ENCODE measurements at places on chromosomes 5 and 9. TPM values are rescaled to one million over a fixed set of nuclear protein-coding genes. Genes with fewer than 3 reads are reported as not detected.

DNA sequence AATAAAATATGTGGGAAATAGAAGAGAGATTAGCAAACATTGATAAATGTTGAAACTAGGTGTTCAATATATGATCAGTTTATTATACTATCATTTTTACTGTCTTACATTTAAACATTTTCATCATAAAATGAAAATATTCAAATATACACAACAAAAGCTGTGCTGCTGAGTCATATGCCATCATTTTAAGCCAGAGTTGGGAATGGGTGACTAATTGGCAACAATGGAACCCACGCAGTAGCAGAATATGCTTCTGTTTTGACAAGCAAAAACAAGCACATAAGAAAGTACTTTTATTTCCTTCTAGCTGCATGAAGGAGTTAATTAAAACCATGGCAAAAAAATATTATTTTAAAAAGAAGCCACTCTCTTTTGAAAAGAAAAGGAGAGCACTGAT is 340.0 kb upstream of the EDIL3 start:
- no peak for DNase-seq

DNA sequence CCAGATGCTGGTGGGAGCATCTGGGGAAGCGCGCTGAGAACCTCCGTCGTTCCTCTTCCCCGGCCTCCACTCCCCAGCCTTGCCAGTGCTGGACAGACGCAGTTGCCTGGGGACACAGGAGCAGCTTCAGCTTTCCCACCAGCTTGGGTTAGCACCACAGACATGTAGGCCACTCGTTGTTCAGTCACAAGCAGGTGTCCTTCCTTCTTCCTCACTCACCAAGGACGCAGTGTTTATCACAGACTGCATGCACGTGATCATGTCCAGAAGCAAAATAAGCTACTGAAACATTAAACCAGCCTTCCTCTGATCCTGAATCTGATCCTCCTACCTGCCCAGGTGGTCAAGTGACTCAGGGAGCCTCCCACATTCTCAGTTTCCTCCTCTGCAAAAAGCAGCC is 232.9 kb downstream of the SYK start:
- DNase-seq = no peak

DNA sequence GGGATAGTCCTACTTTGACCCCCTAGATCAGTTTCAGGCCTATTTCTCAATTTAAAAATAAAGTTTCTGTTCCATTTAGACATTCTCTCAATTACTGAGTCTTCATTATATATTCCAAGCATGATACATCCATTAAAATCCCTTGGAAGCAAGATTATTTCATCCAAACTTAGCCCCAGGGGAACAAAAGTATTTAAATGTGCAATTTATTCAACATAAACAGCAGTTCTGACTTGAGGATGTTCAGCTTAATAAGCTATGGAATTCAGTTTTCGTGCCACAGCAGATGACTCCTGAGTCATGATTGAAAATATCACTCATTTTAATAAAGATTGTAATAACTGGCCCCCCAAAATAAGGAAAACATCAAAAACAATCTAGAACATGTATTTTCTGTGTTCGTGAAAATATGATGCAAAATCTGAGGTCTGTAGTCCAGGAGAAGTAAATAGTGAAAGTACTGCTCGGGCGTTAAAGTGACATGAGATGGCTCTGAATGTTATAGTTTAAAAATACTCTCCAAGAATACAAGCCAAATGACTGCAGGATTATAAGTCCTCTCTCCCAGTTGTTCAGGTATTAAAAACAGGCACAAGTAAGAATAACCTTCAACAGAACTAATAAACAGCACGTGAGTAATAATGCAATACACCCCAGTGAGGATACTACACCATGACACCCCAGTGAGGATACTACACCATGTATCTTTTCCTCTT is 67.1 kb downstream of the RETREG1 start:
- no peak for DNase-seq

GRCh38 chr5:26622947-26623346 is 415.4 kb downstream of the CDH9 start:
- no peak for DNase-seq

GRCh38 chr5:96410013-96410412 is 23.0 kb downstream of the PCSK1 start:
- DNase-seq = no peak

DNA sequence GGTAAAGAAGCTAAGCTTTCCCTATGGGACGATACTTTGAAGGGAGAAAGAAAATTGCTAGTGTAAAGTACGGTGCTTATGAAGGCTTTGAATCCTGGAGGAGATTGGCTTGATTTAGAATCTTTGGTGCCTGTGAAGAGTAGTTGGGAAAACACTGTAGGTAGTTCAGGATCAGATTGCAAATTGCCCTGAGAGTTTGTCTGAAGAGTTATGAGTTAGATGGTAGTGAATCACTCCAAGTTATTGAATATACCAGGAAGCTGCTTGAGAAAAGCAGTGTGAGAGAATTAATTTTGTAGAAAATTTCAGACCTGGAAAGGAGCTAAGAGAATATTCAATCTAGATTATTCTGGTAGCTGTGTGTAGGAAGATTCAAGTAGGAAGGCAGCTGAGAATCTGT is 11.5 kb downstream of the MAN2A1 start:
- DNase-seq = no peak

GRCh38 chr5:121870489-121870888 is 18.8 kb downstream of the FTMT start:
- no peak for DNase-seq

LPAR1 gene
- total RNA-seq = 25.7 TPM

WDR38 gene
- total RNA-seq = not detected

ABL1 gene
- total RNA-seq = 79.0 TPM
